ENCODE measurements at places on chromosomes 6 and 20.

- DNase-seq = no peak
These were observed 400.3 kb downstream of the TFAP2A start for GRCh38 chr6:10014557-10014956.

DNA sequence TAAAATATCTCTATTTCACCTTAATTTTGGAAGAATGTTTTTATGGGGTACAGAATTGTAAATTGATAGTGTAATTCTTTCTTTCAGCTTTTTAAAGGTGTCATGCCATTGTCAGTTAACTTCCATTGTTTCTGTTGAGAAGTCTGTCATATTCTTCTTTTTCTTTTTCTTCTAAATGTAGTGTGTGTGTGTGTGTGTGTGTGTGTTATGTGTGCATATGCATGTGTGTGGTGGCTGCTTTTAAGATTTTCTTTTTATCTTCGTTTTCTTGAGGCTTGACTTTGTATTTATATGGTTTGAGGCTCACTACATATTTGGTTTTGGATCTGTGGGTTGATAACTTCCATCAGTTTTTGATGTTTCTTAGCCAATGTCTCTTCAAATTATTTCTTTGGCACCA, 176.5 kb downstream of the OGFRL1 start:
- no peak for DNase-seq

DNA sequence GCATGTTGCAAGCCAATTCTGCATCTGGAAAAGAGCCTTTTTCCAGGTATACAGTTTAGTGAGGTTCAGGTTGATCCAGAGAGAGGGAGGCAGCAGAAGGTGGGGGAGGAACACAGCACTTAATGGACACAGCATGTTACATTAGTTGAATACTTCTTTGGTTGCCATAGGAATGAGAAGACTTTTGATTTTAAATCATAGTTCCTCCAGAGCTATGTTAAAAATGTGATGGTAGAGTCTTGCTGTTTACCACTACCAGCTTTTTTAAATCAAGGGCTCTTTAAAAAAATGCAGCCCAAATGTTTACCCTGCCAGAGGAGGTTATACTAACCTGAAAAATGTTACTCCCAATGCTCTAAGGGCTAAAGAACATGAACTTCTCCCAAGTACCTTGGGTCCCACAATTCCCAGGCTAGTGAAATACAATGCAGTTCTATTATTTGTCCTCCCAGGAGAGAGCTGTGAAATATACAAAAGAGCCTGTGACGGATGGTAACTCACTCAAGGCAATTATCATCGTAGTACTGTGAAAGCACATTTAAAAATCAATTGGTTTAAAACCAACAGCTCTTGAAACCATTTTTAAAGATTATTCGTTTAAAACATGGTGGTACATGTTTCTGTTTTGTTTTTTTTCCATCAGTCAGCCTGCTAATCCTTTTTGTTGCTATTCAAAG, 6.9 kb upstream of the PHACTR1 start:
- no peak for DNase-seq

DNA sequence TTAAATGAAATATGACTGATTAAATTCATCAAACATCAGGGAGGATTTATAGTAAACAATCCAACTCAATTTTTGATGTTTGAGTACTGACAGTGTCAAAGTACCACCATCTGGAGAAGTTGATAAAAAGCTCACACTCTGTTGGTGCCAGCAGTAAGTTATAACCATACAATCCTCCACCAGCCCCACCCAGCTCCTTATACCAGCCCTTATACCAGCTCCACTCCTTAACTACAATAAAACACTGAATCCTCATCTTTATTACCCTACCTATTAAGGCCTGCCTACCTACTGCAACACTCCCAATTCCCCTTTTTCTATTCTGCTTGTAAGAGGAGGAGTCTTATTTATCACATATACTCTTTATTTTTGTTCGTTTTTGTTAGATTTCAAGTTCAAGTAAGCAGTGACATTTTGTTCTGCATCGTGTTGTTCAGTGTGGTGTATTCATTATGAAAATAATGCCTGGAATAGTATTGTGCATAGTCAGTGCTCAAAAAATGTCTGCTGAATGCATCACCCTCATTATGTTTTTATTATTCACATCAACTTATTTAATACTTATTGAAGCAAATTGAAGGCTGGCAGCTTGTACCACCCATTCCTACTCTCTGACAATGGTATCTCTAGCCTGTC, 954.7 kb upstream of the ADGRB3 start:
- no peak for DNase-seq

- DNase-seq = no peak
These were observed 3.9 kb upstream of the DSE start for GRCh38 chr6:116366740-116367275.

- DNase-seq = no peak
These were observed 1.6 kb upstream of the ATP5F1E start for GRCh38 chr20:59033616-59034165.

GRCh38 chr20:10508060-10508459, 73.0 kb downstream of the SLX4IP start:
- no peak for DNase-seq

DNA sequence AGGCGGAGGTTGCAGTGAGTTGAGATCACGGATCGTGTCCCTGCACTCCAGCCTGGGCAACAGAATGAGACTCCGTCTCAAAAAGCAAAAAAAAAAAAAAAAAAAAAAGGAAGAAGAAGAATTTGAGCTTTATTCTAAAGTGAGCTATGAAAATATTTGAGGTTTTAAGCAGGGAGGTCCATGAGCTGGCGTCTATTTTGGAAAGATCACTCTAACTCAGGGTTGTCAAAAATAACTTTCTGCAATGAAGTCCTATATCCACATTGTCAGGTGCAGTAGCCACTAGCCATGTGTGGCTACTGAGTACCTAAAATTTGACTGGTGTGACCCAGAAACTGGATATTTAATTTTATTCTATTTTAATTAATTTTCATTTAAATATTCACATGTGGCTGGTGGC, 217.1 kb downstream of the PTPRT start:
- no peak for DNase-seq

- DNase-seq = no peak
These were observed 110.8 kb downstream of the RFPL4B start for GRCh38 chr6:112457886-112458285.

DNA sequence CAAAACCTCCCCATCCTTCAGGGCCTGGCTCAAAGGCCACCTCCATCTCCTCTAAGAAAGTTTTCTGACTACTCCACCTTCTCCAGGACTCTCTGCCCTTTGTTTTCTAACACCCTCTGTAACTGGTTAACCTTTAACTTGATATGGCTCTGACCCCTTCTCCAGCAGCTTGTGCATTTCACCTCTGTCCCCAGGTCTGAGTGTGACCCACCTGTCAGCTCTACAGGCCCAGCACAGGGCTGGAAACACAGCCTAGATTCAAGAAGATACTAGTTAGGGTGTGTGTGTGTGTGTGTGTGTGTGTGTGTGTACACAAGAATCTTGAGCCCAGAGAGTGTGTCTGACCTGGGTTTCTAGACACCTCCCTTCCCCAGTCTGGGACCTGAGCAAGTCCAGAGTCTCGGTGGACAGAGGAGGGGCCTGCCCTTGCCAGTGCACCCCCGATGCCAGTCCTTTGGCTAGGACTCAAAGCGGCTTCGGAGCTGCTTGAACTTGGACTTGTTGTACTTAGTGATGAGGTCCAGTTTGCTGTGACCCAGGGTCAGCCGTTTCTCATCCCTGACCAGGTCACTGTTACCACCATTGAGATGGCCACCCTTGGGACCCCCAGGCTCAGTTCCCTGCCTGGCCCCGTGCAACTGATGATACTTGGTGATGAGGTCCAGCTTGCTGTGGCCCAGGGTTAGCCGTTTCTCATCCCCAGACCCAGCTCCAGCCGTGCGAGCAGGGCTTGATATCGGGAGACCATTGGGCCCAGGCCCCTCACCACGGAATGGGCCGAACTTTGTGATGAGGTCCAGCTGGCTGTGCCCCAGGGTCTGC, 1.7 kb upstream of the EIF6 start:
- no peak for DNase-seq

- no peak for DNase-seq
These were observed 161.0 kb downstream of the BACH2 start for GRCh38 chr6:90135667-90136066.

- DNase-seq = no peak
These were observed 40.4 kb downstream of the SCAF8 start for GRCh38 chr6:154773610-154774089.

GRCh38 chr6:106272287-106272686, 53.3 kb downstream of the ATG5 start:
- DNase-seq = no peak

- no peak for DNase-seq
These were observed 587.8 kb upstream of the JAG1 start for GRCh38 chr20:11261533-11262000.

DNA sequence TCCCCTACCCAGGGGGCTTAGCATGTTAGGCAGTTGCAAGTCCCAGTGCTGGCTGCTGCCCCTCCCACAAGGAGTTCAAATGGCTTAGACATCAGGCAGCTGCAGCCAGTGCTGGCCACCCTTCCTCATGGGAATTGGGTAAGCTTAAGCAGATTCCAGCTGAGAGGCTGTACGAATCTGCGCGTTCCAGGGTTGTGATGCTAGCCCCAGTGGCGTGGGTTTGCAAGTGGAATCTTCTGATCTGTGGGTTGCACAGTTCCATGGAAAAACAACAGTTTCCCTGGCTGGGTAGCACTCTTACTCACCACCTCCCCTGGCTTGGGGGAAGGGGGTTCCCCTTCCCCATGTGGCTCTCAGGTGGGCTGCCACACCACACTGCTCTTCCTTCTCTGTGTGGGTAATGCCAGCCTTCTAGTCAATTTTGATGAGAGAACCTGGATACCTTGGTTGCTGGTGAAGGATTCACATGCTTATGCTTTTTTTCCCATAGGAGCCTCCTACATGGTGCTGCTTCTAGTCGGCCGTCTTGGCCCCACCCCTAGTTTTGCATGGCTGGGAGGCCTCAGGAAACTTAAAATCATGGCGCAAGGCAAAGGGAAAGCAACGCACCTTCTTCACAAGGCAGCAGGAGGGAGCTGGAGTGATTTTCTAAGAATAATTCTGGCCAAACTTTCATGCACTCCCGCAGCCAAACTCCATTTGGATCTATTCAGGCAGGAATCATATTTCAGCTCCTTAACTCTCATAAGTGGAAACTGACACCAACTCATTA, 13.0 kb downstream of the DYNLT2 start:
- no peak for DNase-seq

- no peak for DNase-seq
These were observed 291.3 kb downstream of the OGFRL1 start for GRCh38 chr6:71579902-71580301.

GRCh38 chr6:73369563-73369962, at the start of gene OOEP:
Gene OOEP, minus strand, starts transcription at chr6:73369897. Its CDS starts 105 bp downstream, at chr6:73369792.
- no peak for DNase-seq

GRCh38 chr6:105509506-105510331, 106.8 kb upstream of the PREP start:
- DNase-seq = no peak

- DNase-seq = no peak
These were observed 106.4 kb upstream of the SGK1 start for GRCh38 chr6:134424165-134424797.

DNA sequence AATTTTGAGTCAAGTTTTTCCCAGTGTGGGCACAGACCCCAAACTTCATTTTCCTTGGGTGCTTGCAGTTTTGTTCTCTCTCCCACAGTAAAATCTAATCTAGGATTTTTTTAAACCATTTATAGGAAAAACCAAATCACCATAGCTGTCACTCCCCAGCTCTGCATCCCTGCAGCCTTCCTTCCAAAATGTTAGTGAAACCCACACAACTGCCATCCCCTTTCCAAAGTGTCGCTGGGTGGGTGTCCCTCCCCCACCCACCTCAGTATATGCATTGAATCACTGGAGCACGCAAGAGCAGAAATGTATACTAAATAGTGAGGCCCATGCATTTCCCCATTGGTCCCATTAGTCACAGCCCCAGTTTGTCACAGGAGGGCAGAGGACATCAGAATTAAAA, 138.3 kb downstream of the MTFR2 start:
- no peak for DNase-seq

- DNase-seq = no peak
These were observed 20.3 kb downstream of the CYB5R4 start for GRCh38 chr6:83879746-83880145.

GRCh38 chr6:46011188-46012085, 4.2 kb downstream of the CLIC5 start:
- DNase-seq = no peak

GRCh38 chr6:76035713-76036112, 36.7 kb downstream of the IMPG1 start:
- DNase-seq = no peak

- DNase-seq = peak; percentile 72
These were observed 14.3 kb downstream of the ZNF451 start for GRCh38 chr6:57104336-57104735.

DNA sequence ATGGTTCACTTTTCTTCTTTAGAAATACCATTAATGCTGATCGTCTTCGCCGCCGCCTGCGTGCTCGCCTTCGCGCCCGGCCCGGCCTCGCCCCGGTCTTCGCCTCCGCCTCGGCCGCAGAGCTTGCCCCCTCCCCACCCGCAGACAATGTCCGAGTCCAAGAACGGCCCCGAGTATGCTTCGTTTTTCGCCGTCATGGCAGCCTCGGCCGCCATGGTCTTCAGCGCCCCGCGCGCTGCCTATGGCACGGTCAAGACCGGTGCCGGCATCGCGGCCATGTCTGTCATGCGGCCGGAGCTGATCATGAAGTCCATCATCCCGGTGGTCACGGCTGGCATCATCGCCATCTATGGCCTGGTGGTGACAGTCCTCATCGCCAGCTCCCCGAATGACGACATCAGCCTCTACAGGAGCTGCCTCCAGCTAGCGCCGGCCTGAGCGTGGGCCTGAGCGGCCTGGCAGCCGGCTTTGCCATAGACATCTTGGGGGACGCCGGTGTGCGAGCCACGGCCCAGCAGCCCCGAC, 4.8 kb upstream of the PRPH2 start:
- no peak for DNase-seq

DNA sequence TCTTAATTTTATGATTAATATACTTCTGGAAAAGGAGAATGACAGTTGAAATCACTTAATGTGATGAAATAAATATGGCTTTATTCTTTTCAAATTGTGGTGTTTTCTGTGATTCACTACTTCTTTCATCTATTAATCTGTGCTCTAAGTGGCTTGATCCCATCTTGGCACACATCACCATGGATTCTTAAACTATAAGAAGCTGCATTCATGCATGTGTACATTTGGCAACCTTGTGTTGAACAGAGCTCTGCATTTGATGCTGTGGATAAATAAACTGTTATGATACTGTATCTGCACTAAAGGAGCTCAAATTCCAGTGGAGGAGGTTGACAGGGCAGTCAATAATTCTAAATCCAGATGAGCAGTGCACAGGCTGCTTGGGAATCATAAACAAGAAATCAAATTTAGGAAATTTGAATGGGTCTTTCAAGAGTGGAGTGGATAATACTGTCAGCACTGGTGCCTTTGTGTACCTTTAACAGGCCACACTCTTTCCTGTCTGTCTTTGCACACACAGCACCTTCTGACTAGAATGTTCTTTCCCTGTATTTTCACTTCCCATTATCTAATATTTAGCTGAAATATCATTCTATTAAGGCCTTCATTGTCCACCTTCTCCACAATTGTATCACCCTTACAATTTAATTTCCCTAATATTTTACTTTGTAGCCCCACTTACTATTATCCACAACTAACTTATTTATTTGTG, 252.9 kb downstream of the GRM1 start:
- DNase-seq = no peak

Measured in Kasumi-1 (cell line).